Smooth muscle cell of the pulmonary artery (primary cell): ENCODE measurements at places on chromosomes 4 and X. TPM values are rescaled to one million over a fixed set of nuclear protein-coding genes. Genes with fewer than 3 reads are reported as not detected.

The FAM47A gene
- not detected in 2 replicates for total RNA-seq

The CXCL10 gene
- not detected in 2 replicates for total RNA-seq

The REPS2 gene
- total RNA-seq = 0.66 and 0.72 TPM in 2 replicates

The SMIM31 gene
- total RNA-seq = not detected in 2 replicates

The DDIT4L gene
- total RNA-seq = 5.0 and 17.8 TPM in 2 replicates

The CENPVL2 gene
- total RNA-seq = not detected in 2 replicates

The CCDC160 gene
- total RNA-seq = 0.07 TPM in 1 of 2 replicates, not detected in the other
